ENCODE measurements at places on chromosomes 3 and 15.

GRCh38 chr3:5011555-5012256 is 32.5 kb downstream of the BHLHE40 start:
- no peak for DNase-seq

GRCh38 chr15:74983725-74984231 is 11.6 kb upstream of the SCAMP5 start:
- DNase-seq: peak; percentile 25

DNA sequence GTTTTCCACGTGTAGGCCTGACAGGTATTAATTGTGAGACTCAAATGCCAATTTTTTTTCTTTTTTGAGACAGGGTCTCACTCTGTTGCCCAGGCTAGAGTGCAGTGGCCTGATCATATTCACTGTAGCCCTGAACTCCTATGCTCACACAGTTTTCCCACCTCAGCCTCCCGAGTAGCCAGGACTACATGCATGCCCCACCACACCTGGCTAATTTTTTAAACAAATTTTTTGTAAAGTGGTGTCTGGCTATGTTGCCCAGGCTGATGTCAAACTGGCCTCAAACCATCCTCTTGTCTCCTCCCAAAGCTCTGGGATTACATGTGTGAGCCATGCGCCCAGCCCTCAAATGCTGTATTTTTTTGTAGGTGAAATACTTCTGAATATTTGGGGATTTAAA is 14.0 kb downstream of the SLC25A36 start:
- DNase-seq: no peak

DNA sequence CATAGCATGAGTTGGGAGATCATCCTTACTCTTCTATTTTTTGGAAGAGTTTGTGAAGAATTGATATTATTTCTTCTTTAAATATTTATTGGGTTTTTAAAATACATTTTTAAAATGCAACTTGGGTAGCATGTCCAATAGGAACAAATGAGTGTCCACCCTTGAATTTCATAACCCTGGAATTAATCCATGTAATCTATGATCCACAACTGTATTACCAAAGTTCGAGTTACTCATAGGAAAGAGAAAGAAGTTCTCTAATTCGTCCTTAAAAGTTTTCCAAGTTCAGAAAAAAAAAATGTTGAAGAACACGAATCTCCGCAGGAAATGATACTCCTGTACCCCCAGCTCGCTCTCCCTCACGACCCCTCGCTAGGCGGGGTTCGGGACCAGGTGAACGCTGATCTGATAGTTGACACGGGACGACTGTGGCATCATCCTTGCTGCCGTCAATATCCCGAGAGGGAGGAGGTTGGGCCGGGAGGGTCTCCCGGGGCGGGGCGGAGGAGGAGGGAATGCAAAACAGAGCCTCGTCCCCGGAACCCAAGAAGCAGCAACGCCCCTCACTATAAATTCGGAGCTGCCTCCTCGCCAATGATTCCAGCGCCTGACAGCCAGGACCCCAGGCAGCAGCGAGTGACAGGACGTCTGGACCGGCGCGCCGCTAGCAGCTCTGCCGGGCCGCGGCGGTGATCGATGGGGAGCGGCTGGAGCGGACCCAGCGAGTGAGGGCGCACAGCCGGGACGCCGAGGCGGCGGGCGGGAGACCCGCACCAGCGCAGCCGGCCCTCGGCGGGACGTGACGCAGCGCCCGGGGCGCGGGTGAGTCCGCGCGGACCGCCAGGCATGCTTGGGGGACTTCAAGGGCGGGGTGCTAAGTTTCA is at the start of gene AGTR1:
TSS of gene AGTR1 (plus strand) at position 598 of the 884 bp plus-strand sequence. CDS start 43,133 bp downstream, outside the sequence.
- no peak for DNase-seq

- no peak for DNase-seq
These were observed 1046.6 kb upstream of the CFAP20DC start for GRCh38 chr3:60096403-60096802.

DNA sequence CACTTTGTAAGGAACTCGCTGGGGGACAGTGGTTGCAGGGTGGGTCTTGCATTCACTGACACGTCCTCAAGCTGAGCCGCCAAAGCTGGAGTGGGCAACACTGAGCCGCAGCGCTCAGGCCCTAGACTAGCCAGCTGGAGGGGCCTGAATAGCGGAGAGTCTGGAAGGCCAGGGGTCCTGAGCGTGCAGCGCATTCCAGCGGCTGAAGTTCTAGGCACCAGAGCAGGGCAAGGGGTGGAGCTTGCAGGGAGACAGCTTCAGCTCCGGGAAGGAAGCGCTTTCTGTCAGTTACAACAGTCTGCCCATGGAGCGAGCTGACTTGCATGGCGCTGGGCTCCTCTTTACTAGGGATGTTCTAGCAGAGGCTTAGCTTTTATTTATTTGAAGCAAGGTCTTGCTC is 2.7 kb downstream of the MAP6D1 start:
- no peak for DNase-seq

DNA sequence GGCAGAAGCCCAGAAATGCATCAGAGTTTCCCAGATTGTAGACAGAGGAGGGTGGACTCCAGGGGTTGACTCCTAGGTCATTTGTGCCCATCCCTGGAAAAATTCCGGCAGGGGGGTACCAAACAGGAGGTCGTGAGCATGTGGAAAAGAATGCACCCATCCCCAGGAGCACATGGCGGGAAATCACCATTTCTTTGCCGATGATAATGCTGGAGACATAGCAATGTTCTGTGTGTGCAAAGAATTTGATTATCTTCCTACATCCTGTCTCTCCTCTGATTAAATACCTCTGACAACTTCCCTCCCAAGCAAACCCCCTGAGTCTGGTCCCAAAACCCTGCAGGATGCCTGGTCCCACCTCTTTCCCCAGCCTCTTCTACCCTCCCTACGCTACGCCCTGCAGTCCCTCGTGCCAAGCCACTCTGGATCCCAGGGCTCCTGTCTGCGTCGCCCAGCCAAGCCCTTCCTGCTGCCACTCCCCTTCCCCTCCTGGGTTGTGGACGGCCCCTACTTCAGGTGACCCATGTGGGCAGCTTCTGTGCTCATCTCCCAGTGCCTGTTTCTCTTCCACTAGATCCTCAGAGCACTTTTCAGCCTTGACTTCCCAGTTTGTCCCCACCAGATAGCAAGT is 15.8 kb downstream of the WNT7A start:
- DNase-seq: no peak

- no peak for DNase-seq
These were observed 248.5 kb downstream of the TLE3 start for GRCh38 chr15:69849232-69849610.

All from activated naive CD8-positive, alpha-beta T cell treated with anti-CD3 and anti-CD28 coated beads, Interleukin-2, amount 50 U/mL, for 16 hours (primary cell).